ENCODE measurements at places on chromosomes 12 and 14. TPM values are rescaled to one million over a fixed set of nuclear protein-coding genes. Genes with fewer than 3 reads are reported as not detected.

LMNTD1 gene
- not detected for total RNA-seq

FAM234B gene
- 24.0 TPM for total RNA-seq

GALNT6 gene
- total RNA-seq = 2.0 TPM

TRPV4 gene
- 11.9 TPM for total RNA-seq

PPFIA2 gene
- 0.11 TPM for total RNA-seq

GLI1 gene
- total RNA-seq = 2.9 TPM

TMEM229B gene
- 2.0 TPM for total RNA-seq

KCNC2 gene
- total RNA-seq = not detected

DNA sequence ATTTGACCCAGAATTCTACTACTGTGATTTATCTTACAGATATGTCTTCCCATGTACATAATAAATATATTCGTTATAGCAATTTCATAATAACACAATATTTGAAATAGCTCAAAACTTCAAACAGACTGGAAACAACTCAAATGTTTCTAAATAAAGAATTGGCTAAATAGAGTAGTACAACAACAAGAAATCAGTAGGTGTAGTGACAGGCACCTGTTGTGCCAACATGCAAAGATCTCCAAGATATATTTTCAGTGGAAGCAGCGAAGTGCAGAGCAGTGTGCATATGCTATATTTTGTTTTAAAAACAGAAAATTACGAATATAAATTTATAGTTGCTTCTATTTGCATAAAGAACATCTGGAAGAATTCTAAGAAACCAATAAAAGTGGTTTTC lies 60.9 kb downstream of the GRIP1 start:
- no peak for DNase-seq

- DNase-seq = no peak
Observed at GRCh38 chr14:22232933-22233332, 356.1 kb downstream of the DAD1 start.

- DNase-seq = no peak
Observed at GRCh38 chr12:46908936-46909635, 83.3 kb upstream of the SLC38A4 start.

- no peak for DNase-seq
Observed at GRCh38 chr14:36946872-36947271, 225.5 kb downstream of the SLC25A21 start.

DNA sequence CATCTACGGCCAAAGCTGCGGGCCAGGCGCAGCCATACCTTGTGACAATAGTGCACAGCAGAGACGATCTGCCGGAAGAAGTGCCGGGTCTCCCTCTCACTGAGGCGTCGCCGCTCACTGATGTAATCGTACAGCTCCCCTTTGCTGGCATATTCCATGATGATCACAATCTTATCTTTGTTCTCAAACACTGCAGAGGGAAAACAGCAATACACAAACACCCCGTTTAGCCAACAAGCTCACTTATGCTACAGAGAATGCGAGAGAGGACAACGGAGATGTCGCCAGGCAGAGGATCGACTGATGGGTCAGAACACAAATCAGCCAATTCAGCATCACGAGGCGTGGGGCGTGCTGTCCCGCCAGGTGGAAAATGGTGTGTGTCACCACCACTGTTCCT lies 52.1 kb downstream of the NUAK1 start:
- DNase-seq = no peak

DNA sequence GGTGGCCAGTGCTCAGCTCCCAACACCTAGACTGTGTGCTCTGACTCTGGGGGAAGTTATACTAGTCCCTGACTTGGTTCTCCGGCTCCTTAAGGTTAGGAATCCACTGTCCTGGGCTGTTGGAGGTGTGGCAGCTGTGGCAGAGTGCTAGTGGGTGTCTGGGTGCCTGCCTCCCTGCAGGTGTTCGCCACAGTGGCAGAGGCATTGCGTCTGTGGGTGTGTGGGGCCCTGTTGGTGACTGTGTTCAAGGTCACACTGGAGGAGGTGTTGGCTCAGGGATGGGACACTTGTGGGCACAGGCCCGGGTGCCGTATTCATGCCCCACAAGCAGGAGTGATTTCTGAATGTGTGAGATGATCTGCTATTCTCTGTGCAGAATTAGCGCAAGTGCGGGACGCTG lies 467.4 kb downstream of the TMEM121 start:
- DNase-seq = no peak

GRCh38 chr14:34035177-34035933 lies 84.5 kb upstream of the EGLN3 start:
- no peak for DNase-seq

DNA sequence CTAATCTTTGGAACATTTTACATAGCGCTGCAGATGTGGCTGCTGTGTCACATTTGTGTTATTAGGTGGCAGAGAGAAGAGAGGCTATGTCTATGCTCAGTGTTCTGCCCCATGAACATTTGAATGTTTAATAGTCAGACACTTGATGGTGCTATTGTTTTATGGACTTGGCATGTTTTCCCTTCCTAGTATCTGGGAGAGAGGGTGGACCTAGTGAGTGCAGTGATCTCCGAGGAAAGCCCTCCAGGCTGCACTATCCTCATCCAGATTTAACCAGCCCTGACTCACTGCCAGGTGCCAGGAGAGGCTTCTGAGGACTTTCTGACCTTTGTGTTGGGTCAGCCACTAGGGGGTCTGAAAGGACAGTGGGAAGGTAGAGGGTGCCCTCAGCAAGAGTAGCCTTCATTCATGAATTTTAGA lies 24.3 kb downstream of the ZFC3H1 start:
- no peak for DNase-seq

GRCh38 chr12:68695454-68695853 lies 8.7 kb downstream of the NUP107 start:
- DNase-seq = no peak

- DNase-seq = no peak
Observed at GRCh38 chr12:4958697-4959375, 49.1 kb downstream of the KCNA1 start.

- no peak for DNase-seq
Observed at GRCh38 chr12:87259391-87259790, 769.8 kb downstream of the C12orf50 start.

- no peak for DNase-seq
Observed at GRCh38 chr14:101249676-101250036, 311.6 kb upstream of the DIO3 start.

DNA sequence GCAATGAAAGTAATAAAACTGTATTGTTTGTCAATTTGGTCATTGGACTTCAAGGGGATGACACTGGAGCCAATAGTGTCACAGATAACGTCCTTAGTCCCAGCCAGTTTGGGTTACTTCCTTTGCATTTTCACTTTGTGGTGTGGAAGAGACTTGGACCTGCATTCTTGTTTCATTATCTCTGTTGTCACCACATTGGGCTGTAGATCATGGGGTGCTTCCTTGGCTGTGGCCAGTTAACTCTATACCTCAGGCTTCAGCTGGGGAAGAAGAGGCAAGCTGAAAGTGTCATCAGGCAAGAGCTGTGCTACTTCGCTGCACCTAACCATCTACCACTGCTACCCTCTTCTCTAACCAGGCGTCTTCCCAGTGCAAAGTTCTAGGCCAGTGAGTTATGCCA lies 15.1 kb upstream of the CISTR start:
- no peak for DNase-seq

GRCh38 chr12:116833474-116833873 lies 47.8 kb downstream of the HRK start:
- no peak for DNase-seq

DNA sequence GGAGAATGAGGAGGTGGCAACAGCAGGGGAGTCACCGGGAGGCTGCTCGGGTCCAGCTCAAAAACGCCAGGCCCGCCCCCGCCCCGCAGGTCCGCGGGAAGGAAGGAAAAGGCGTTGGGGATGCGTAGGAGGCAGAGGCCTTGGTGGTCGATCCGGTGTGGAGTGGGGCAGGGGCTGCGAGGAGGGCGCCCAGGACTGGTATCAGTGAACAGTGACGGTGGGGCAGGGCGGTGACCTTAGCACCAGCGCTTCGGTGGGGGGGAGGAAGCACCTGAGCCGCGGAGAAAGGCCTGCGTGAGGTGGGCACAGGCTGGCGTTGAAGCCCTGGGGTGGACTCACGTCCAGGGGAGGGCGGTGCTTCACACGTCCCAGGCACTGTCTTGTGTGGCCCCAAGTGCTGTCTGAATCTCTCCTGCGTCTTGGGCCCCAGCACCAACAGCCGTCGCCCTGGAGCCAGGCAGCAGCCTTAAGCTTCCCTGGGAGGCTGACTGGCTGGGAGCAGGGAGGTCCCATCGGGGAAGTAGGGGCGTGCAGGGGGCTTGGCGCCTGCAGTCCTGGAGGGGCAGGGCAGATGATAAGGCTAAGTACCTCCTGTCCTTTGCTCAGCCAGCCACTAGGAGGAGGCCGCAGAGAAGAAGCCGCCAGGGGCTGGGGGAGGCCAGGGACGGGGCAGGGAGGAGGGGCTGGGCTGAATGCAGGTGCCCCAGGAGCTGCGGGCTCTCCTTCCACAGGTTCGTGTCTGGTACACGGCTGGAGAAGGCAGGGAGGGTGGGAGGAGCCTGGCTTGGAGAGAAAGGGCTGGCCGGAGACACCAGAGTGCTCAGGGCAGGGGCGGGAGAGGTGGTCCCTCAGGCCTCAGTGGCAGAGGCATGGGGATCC lies 26.5 kb downstream of the ZBTB42 start:
- no peak for DNase-seq

- no peak for DNase-seq
Observed at GRCh38 chr12:104665296-104665695, 208.5 kb downstream of the CHST11 start.

DNA sequence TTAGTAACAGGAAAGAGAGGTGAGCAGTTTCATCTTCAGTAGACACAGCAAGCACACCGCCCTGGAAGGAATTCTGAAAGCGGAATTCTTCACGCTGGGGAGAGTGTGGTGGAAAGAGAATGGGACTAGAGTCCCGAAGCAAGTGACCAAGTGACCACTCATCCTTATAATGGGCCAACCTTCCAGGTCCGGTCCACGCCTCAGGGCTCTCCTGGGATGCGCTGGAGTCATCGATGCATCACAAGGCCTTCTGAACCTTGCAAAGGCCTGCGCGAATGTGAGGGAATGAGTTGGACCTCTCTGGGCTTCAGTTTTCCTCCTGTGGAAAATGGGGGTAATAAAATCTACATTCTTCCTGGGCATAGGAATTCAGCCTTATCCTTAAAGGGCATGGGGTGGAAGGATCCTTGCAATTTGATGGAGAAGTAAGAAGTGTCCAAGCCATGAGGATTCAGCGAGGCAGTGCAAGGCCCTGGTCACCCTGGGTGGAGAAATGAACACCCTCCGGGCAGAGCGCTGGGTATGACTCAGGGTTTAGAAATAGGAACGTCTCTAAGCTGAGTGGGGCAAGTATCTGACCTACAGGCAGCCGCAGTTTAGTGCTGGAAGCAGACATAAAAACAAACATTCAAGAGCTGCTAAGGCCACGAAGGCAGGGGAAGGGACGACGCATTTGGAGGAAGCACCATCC lies 97.7 kb downstream of the SETD3 start:
- DNase-seq = no peak

Data from suprapubic skin (tissue), 4 donors.